Inflammatory macrophage treated with lipopolysaccharide for 4 hours (primary cell): ENCODE measurements at places on chromosomes 6 and 20.

DNA sequence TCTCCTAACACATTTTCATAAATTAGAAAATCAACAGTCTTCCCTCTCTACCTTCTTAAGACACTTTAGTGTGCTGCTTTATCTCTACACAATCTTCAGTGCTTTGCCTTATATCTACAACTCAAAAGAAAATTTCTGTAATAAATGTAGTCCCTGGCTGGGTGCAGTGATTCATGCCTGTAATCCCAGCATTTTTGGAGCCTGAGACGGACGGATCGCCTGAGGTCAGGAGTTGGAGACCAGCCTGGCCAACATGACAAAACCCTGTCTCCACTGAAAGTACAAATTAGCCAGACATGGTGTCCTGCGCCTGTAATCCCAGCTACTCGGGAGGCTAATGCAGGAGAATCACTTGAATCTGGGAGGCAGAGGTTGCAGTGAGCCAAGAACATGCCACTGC lies 9.7 kb upstream of the EDN1 start:
- DNase-seq = no peak

DNA sequence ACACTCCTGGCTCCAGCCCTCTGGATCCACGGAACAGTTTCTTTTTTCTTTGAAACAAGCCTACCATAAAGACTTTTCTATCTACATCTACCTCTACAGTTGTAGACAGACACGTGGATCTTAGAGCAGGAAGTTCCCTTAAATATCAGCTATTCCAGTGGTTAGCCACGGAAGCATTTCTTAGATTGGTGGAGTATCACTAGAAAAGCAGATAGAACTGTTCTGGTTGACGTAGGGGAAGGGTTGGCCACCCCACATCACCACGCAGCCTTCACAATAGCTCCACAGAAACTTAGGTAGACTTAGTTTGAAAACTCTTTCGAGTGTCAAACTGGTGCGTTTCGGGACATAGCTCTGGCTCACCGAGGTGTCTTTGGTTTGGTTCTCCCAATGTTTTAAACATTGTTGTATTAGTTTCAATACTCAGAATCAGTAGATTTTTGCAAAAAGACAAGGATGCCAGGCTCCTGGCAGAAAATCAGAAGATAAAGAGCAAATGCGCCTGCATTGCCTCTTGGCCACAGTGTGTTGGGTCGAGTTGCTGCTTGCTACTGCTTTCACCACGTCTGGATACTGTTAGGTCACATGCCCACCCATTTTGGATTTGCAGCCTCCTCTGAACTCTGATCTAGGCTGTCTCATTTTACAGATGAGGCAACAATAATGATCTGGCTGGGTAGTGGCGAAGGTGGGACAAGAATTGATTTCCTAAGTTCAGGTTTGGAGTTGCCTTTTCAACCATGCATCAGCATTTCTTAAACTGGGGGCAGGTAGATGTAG lies 71.5 kb upstream of the DTNBP1 start:
- DNase-seq = no peak

DNA sequence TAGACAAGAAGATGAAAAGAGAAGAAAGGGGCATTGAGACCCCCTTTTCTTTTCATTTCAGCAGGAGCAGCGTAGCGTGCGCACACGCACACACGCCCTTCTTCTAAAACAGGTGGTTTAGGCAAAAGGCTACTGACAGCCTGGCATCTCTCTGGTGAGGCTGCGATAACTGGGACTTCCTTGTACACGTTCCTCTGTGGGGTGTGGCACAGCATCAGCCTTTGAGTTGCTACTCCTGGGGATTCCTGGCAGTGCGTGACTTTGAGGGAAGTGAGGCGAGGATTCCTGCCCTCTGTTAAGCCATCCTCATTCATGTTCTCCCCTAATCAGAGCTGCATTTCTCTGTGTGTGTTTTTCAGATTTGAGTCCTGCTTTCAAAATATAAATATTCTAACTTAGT lies 94.7 kb downstream of the TMEM170B start:
- DNase-seq = no peak

- DNase-seq = no peak
Observed at GRCh38 chr6:167703781-167704180, 122.9 kb upstream of the AFDN start.

DNA sequence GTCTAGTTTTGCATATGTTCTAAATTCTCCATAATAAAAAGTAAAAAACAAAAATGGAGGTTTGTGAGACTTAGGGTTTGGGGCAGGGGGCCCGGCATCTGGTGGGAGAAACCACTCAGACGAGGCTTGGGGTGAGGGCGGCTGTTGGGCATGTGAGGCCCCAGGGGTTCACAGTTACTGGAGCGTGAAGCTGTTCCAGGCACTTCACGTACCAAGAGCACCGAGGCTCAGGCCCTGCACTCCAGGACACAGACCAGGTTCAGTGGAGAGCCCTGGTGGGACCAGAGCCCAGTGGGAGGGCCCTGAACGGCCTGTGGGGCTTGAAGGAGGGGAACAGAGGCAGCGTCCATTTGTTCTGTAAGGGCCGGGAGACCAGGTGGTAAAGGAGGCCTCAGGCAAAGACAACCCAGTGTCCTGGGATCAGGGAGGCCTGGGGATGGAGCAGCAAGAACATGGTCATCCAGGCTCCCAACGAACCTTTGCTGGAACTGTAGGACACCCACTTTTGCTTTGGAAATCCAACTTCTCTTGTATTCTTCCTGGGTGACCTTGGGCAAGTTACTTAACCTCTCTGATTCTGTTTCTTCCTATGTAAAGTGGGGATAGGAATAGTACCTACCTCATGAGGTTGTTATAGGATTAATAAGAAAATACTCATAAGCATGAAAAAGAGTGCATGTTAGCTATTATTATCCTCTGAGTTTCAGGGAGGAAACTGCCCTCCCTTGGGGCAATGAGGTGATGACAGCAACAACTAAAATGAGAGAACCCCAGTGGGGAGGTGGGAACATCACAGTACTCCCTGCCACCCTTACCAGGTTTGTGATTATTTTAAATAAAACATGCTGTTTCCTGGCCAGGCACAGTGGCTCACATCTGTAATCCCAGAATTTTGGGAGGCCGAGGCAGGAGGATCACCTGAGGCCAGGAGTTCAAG lies 1.1 kb upstream of the FGD2 start:
- DNase-seq = no peak

- DNase-seq = no peak
Observed at GRCh38 chr6:108644252-108644651, 83.5 kb downstream of the FOXO3 start.
